ENCODE measurements at places on chromosomes 7 and 10. TPM values are rescaled to one million over a fixed set of nuclear protein-coding genes. Genes with fewer than 3 reads are reported as not detected.

Gene ACHE
- not detected for polyA plus RNA-seq

Gene ZNF425
- not detected for polyA plus RNA-seq

GRCh38 chr7:108770981-108771745 lies 201.5 kb downstream of the DNAJB9 start:
- no peak for DNase-seq

- no peak for DNase-seq
Observed at GRCh38 chr10:96306516-96306915, 2.3 kb downstream of the DNTT start.

GRCh38 chr7:37516664-37517063 lies 68.0 kb upstream of the ELMO1 start:
- DNase-seq: no peak

DNA sequence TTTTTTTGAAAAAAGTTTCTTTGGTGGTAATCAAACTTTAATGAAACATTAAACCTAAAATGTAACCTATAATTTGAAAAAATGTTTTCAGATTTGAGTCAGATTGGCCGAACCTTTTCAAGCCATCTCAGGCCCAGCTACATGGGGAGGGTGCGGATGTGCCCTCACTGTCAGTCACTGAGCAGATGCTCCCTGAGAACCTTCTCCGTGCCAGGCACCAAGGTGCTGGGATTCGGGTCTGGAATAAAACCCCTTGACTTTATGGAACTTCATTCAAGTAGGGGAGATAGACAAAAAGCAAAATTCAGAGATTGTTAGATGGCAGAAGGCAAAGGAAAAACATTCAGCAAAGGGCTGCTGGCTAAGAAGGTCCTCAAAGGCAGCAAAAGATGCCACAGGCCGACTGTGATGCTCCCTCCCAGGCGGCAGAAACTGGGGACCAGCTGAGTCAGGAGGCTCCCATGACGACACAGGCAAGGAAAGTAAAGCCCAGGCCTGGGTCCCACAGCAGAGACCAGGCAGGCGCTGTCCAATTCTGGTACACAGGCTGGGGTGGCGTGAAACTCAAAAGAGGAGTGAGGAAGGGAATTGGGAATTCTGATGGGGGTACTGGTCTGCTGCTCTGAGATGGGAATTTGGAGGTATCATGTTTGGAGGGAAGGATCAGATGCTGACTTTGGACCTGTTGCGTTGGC lies 82.2 kb upstream of the DDC start:
- no peak for DNase-seq

DNA sequence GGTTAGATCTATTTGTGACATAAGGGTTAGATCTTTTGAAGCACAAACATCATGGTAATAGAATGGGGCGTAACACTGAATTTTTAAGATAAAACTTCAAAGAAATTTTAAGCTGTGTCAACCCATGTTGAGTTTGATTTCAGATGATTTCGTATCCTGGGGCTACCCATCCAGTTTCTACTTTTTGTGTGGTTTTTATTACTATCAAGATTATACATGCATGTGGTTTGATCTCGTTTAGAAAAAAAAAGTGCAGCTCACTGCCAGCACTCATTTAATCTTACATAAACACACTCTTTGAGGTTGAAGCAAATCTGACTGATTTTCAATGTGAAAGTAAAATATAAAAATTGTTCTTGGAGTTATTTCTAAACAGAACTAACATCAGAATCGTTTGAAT lies 140.8 kb upstream of the GRB10 start:
- DNase-seq: no peak

GRCh38 chr10:131181456-131181855 lies 130.1 kb downstream of the TCERG1L start:
- DNase-seq: no peak

DNA sequence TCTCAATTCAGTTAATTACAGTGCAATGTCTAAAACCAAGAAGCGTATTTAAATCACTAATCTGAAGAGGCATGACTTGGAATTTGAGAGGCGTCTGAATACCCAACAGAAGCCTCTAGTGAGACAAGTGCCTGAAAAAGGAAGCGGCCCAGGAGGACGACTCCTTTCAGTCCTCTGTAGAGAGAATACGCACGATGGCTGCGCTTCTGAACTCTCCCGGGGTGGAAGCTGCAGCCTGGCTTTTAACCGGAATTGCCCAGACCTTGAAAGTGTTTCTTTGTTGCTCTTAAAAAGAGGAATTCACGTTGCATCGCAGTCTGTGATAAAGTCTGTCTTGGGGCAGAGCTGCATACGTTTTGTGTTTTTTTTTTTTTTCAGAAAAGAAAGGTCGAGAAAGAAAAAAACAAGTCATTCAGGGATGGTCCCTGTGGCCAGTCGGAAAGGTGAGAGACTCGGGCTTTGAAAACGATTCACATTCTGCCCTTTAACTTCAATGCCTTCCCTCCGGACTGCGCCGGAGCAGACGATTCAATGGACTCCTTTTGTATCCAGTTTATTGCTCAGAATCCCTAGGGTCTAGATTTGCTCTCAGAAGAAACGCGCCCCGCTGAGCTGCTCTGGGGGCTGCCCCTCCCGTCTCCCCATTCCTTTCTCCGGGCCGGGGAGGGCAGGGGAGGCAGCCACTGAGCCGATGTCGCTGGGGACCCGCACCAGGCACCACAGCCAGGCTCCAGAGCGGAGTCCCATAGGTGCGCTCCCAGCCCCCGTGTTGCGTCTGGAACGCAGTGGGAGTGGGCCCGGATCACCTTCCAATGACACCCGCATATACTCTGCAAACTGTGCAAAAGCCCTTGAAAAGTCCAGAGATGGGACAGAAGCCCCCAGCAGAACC lies 994 bp upstream of the PTF1A start:
- no peak for DNase-seq

GRCh38 chr10:86305521-86305920 lies 61.1 kb downstream of the GRID1 start:
- no peak for DNase-seq

DNA sequence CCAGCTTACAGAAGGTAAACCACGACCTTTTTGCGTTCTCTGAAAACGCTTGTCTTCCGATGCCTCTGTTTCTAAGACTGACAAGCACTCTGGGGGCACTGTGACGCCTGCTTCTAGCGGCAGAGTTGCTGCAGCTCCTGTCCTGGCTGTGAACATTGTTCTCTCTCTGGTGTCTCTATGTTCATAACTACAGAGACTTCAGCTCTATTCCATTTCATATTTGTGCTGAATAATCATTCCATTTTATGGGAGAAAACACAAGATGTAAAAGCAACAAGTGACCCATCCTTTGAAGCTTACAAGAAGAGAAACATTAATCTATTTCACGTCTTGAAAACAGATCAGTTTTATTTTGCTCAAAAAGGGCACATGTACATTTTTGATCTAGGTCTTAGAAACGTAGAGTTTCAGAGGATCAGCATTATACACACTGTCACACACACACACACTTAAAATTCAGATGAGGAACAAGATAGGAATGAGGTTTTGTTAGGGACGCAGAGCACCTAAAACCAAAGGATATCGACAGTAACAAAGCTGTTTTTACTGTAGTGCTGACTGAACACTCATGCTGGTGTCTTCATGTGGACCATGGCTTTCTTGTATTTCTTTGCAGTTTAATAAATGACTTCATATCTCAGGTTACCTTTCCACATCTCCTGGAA lies 3.0 kb downstream of the IKZF1 start:
- peak; percentile 65 for DNase-seq

DNA sequence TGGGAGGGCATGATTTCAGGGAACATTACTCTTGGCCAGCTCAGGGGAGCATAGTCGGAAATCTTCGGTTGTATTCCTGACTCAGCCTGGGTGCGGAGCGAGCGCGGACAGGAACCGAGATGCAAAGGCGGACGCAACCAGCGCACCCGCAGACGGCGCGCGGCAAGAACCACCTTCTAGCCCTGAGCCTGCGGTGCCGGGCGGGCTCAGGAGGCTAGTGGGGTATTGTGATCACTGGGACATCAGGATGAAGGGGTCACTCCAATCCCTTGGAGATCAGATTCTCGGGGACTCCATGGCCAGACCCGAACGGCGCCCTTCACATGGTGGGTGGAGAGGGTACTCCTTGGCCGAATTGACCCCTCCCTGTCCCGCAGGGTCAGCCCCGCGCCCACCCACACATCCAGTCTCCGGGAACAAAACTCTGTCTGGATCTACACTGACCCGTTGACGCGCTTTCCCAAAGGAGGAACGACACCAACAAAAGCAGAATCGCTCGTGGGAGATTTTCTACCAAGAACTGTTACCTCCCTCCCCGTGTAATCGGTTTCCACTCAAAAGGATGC lies 730.5 kb downstream of the ZWINT start:
- no peak for DNase-seq

GRCh38 chr10:58453105-58453504 lies 59.6 kb upstream of the BICC1 start:
- no peak for DNase-seq

DNA sequence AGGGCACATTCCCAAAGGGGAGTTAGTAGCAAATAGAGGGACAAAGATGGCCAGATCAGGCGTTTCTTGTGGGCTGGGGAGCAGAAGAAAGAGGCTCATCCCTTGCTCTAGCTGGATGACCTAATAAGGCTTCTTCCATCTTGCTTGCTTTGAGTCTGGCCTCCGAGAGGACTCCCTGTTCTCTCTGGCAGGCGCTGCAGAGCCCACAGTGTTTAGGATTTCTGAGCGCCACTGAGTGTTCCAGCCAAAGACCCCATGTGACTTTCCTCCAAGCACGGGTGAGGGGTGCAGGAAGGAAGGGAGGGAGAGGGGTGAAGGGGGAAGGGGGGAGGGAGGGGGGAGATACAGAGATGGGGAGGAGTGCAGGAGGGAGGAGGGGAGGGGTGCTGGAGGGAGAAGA lies 203.8 kb upstream of the SVIL start:
- no peak for DNase-seq

Data from immature natural killer cell (primary cell).